HS-27A (cell line): ENCODE measurements at places on chromosomes 12 and 14.

- no peak for DNase-seq
Measured at GRCh38 chr14:60639674-60640073, 9.6 kb downstream of the SIX1 start.

DNA sequence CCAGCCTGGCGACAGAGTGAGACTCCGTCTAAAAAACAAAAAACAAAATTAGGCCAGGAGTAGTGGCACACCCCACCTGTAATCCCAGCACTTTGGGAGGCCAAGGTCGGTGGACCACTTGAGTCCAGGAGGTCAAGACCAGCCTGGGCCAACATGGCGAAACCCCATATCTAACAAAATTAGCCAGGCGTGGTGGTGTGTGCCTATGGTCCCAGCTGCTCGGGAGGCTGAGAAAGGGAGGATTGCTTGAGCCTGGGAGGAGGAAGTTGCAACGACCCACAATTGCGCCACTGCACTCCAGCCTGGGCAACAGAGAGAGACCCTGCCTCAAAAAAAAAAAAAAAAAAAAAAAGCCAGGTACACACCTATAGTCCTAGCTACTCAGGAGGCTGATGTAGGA, 37.0 kb downstream of the KDM2B start:
- no peak for DNase-seq

DNA sequence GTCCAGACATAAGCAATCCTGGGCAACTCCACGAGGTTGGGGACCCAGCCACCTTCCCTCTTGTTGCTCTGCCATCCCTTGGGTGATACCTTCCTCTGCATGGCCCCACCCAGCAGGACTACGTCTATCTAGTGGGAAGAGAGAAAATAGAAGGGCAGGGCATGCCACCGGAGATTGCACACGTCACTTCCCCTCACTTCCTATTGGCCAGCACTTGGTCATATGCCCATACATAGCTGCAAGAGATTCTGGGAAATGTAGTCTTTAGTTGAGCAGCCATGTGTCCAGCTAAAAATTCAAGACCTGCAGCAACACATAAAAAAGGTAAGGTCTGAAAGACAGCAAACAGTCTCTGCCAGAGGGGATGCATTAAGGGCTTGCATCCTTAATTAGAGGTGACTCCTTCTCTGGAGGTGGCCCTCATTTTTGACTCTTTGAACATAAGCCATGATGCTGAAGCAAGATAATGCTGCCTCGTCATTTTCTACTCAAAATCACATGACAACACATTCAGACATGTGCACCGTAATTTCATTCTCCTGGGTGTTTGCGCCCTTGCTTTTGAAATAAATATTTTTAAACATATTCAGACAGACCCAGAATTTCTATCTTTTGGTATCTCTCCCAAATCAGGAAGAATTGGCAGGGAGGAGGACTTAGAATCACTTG, 91.8 kb upstream of the PWP1 start:
- no peak for DNase-seq

DNA sequence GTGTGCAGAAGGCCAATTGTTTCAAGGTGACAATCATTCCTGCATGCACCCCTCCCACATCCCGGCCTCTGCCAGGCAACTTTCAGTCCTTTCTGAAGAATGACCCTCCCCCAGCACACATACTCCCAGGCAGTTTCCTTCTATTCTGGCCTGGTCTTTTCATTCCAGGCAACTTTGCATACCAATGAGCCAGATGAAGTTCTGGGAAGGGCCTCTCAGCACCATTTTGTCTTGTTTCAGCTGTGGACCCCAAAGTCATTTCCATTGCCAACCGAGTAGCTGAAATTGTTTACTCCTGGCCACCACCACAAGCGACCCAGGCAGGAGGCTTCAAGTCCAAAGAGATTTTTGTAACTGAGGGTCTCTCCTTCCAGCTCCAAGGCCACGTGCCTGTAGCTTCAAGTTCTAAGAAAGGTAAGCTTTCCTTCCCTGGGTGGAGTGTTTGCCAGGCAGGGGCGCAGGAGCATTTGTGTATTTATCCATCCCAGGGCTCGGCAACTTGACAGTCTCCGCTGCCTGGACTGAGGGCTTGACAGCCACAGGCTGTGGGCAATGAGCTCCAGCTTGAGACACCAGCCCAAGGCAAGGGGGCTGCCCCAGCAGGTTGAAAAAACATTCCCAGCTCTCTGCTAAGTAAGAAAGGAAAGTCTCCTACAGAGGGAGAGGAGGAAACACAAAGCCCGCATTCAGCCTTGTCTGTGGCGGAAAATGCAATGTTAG, 16.4 kb downstream of the BCL2L14 start:
- no peak for DNase-seq

GRCh38 chr12:124053851-124054250, 80.8 kb downstream of the ZNF664 start:
- no peak for DNase-seq

GRCh38 chr12:11596141-11596540, 53.3 kb upstream of the ETV6 start:
- no peak for DNase-seq

DNA sequence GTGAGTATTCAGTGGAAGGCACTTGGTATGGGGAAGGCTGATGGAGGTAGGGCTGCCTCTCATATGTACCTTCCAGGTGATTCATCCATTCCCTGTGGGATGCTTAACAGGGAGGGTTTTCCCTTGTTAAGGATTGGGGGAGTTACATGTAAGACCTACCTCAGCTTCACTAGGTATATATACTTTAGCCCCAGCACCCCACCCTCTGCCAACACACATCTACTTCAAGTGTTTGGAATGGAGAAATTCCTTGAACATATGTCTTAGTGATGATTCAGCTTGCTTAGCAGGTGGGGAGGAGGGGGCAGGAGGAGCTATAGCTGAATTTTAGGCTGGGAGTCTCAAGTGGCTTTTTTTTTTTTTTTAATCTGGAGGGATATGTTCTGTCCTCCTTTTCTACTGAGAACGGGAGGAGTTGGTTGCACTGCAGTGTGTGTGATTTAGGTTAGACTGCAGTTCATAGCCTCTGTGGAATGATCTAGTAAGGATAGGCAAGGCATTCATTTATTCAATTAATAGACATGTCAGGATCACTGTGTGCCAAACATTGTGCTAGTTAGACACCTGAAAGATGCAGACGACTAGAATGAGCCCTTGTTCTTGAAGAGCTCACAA, 1.7 kb downstream of the PIP4K2C start:
- no peak for DNase-seq

- DNase-seq = peak; percentile 51
Measured at GRCh38 chr12:11581179-11581755, 68.2 kb upstream of the ETV6 start.

DNA sequence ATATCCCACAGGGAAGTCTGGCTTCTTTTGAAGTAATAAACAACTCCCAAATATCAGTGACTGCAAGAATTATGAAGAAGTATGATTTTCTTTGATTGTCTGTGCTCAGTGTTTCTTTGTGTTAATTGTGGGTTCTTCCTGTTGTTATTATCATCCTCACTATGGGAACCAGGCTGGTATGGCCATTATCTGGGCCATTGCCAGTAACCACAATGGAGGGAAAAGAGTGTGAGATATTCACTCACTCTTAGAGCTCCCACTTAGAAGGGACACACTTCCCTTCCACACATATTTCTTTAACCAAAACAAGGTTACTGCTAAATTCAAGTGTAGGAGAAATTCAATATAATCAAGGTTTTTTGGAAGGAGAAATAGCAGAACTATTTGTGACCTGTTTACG, 503.7 kb downstream of the SLC6A15 start:
- DNase-seq = no peak

- peak; percentile 23 for DNase-seq
Measured at GRCh38 chr12:90854136-90854689, 100.8 kb downstream of the CCER1 start.

DNA sequence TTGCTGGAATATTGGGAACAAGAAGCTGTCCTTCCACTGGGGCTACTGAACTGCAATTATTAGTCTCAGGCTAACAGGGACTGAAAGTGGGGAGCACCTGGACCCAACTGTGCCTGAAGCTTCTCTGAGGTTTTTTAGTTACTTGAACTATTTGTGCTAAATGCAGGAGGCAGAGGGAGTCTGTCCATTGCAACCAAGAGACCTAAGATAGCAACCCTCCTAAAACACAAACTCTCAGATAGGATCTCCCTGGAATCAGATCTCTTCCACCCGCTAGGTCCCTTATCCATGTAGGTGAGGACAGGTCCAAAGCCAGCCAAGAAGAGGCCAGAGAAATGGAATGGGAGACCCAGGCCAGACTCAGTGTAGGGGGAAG, 58.1 kb downstream of the NCOR2 start:
- no peak for DNase-seq

DNA sequence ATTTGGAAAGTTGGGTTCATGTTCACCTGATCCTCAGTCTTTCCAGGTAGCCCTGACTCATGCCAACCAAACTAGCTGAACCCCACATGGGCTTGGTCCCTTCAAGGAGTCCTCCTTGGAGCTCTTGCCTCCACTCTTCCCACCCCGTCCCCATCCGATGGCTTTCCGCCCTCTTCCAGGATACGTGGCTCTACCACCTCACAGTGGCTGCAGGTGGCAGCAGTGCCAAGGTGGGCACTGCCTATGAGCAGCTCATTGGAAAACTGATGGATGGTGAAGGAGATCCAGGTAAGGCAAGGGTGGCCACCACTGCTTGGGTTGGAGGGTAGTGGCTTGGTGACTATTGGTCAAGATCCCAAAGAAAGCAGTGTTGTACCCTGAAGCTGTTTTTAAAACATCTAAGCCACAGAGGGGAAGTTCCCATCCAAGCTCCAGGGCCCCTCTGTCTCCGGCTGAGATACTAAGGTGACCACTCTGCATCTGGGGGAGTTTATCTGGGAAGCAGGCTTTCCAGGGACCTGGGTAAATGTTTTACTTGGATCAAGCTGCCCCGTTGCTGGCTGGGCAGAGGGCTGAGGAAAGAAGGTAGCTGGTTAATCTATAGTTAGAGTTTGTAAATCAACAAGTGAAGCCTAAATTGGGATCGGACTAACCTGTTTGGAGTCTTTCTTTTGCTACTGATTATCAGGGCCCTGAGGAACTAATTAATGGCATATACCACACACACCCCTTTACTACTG, 23.7 kb downstream of the PIGH start:
- no peak for DNase-seq

- DNase-seq = no peak
Measured at GRCh38 chr14:64465831-64466554, 694 bp downstream of the AKAP5 start.

GRCh38 chr12:13028825-13029570, 15.2 kb upstream of the FAM234B start:
- no peak for DNase-seq

DNA sequence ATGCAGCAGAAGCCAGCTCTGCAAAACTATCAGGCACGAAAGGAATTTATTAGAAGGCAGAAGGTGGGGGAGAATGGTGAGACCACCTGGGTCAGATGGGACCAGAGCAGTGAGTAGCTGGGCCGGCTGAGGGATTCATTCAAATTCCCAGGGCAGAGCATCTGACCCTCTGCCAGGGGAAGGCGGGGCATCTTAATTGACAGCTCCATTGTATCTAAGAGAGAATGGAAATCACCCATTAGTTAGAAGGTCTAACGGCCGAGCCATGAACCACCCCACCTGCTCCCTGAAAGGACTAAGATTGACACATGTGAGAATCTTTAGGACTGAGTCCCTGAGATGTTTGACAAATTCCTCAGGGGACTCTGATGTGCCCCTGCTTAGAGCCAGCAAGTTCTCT, 83.7 kb downstream of the PHETA1 start:
- no peak for DNase-seq

DNA sequence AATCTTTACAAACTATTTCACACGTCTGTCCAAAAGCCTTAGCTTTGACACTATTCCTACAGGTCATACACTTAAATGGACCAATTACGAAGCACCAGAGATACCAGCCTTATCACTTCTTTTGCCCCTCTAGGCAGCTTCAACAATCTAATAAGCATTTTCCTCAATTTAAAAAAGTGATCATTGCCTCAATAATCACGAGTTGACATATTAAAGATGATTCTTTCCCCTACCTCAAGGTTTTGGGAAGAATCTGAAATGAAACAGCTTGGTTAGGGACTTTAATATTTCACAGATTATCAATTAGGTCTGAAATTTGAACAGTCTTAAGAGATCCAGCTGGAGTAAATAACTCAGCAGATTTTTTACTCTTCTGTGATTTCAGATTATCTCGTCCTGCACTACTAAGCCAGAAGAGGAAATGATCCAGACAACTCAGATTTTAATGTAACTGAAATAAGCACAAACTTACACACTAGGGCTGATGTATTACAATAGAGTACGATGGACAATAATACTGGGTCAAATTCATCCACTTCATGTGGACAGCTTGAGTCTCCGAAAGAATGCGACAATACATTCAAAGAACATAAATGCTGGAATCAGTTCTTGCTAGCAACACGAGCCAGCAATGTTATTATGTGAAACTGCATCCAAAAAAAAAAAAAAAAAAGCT, 15.9 kb downstream of the UBE2N start:
- no peak for DNase-seq

- DNase-seq = no peak
Measured at GRCh38 chr12:9588749-9589148, 19.0 kb downstream of the KLRB1 start.

GRCh38 chr12:52132754-52133161, 53.3 kb downstream of the SMIM41 start:
- DNase-seq = no peak

DNA sequence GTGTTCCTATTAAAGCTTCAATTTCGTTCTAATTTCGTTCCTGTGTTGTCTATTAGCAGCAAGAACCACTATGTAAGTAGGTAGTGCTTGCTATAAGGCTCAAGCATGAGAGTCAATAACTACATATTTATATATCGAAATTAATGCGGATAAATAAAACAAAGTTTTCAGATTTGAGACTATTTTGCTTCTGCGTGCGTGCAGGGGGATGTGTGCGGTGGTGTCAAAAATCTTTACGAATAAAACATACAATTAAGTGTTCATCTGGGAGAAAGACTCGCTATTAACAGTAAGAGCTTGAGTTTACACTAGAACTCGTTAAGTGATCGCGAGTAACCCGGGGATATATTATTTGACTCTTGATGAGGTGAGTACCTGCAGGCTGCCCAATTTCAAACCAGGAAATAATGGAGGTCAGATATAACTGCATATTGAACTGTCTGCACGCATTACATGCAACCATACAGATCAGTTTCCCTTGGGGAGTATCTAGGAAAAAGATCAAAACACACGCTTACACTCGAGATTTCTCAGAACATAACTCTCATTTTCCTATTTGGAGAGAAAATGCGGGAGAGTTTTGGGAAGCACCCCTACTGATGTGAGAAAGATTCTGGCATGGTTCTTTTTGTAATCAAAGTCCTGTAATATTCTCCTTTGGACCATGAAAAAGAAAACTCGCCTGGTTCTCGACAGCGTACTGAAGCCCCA, 813 bp downstream of the TWF1 start:
- DNase-seq = no peak

- no peak for DNase-seq
Measured at GRCh38 chr12:131281016-131281415, 327.3 kb downstream of the ADGRD1 start.

DNA sequence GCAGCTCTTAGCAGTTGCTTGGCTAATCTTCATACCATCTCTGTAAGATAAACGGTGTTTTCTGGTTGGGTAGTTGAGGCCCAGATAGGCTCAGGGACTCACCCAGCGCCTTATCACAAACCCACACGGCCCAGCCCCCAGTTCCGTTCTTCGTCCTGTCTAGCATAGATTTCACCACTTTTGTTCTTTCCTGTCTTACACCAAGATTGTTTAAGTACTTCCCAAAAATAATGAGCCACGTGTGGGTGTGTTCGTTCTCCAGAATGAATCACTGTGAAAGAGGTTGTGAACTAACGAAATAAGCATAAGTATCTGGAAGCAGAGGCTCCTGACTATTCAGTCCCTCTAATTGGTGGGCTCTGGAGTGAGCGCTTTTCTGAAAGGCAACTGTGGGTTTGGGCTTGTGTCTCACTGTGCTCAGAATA, 21.4 kb downstream of the ACVR1B start:
- DNase-seq = no peak

- no peak for DNase-seq
Measured at GRCh38 chr12:89059721-89060541, 292.4 kb downstream of the DUSP6 start.
